ENCODE measurements at places on chromosomes 2 and 18. TPM values are rescaled to one million over a fixed set of nuclear protein-coding genes. Genes with fewer than 3 reads are reported as not detected.

The ANO7 gene
- not detected for total RNA-seq

DNA sequence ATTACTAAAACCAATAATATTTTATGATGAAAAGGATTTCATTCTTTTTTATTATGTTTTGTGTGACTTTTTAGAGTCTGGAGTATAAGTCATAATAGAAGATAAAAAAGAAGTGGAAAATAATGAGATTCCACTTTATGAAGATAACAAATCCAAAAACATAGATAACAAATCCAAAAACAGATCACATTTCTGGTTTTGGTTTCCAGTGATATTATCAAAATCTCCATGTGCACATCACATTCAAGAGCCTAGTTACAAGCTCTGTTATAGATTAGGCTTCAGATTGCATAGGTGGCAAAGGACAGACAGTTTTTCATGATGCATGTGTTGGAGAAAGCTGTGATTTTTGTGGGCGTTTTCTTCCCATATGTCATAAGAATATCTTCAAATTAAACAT lies 648.2 kb downstream of the STK39 start:
- no peaks in the 10 kb centered on the region for H3K36me3 ChIP-seq
- no peak overlapping the region for H3K27ac ChIP-seq
- H3K4me3 ChIP-seq: no peak overlapping the region
- no peak for DNase-seq
- no peaks in the 10 kb centered on the region for H3K27me3 ChIP-seq

- no peaks in the 10 kb centered on the region for H3K4me1 ChIP-seq
- DNase-seq: no peak
- no peak overlapping the region for H3K27ac ChIP-seq
- no peak overlapping the region for H3K4me3 ChIP-seq
- no peaks in the 10 kb centered on the region for H3K36me3 ChIP-seq
- no peaks in the 10 kb centered on the region for H3K27me3 ChIP-seq
Observed at GRCh38 chr2:167249197-167249596, 360.9 kb downstream of the XIRP2 start.

DNA sequence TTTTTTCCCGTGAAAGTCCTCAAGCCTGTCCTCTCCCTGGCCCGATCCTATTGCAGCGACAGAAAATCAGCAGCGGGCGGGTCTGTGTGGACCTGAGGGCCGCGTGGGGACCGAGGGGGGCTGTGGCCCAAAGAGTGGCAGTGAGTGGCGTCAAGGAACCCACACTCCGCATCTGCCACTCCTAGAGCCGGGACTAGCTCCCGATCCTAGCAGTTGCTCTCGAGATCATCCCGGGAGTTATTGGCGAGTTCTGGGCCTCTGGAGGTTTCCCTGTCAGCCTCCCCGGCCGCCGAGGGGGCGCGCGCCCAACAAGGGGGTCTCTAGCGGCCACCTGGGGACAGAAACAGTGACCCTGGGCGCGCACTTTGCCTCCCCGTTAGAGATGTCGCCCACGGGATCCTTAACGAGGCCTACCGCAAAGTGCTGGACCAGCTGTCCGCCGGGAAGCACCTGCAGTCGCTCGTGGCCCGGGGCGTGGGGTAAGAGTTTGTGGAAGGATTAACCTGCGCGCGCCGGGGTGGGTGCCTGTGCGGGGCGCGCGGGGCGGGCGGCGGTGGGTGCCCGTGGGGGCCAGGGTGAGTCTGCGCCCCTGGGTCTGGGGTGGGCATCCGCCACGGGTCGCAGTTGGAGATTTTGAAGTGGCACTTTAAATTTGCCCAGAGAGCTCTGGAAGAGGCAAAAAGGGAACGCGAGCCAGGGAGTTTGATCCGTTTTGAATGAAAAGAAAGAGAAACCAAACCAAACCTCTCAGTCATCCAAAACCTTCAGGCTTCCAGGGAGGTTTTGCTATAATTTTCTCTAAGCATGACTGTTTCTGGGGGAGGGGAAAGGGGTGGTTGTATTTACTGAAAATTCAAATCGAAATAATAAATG lies 3.5 kb downstream of the ADCYAP1 start:
- H3K4me1 ChIP-seq: peaks cover 48% of the 10 kb centered on the region
- DNase-seq: no peak
- H3K27me3 ChIP-seq: peaks cover 95% of the 10 kb centered on the region
- H3K36me3 ChIP-seq: no peaks in the 10 kb centered on the region

DNA sequence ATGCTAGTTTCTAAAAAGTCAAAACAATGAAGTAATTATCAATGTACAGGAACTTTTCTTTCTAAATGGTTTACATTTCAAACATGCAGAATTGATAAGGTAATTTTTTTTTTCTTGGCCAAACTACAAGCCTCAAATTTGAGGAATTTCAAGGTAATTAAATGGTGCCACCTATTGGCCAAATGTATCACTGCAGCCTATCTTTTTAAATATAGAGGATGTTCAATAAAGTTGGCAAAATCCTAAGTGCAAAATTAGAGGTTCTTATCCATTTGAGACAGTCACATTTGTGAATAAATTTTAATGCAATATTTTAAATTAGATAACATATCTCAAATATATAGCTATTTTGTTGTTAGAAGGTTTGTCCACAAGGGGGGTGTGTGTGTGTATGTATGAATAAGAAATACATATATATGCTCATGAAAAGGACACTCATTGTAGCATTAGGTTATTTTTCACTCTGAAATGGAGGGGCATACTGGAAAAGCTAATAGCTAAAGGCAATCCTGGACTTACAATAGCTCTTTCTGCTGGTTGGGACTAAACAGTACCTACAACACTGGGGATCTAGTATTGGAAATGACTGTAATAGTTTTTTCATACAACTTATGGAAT lies 26.2 kb downstream of the MMADHC start:
- peaks cover 5% of the 10 kb centered on the region for H3K4me1 ChIP-seq
- no peak overlapping the region for H3K27ac ChIP-seq
- no peaks in the 10 kb centered on the region for H3K36me3 ChIP-seq
- H3K27me3 ChIP-seq: no peaks in the 10 kb centered on the region

GRCh38 chr2:217980591-217980990 lies 22.2 kb downstream of the TNS1 start:
- no peaks in the 10 kb centered on the region for H3K4me1 ChIP-seq
- H3K4me3 ChIP-seq: no peak overlapping the region
- DNase-seq: peak; percentile 67
- peak overlapping the region; percentile 92 for H3K27ac ChIP-seq
- H3K27me3 ChIP-seq: no peaks in the 10 kb centered on the region

DNA sequence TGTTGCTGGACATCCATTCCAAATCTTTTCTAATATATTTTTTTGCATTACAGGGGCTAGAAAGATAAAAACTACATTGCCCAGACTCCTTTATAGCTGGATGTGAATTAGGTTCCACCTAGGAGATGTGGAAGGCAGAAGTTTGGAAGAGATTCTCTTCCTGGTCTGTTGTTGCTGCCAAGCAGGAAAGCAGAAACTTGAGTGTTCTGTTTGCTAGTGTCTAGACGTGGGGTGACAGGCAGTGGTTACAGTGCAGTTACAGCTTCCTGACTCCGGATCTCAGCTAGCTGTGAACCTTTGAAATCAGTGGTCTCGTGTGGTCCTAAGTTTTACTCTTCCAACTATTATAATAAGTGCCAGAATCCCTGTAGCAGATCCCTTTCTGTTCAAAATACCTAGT lies 46.2 kb downstream of the COL4A4 start:
- no peaks in the 10 kb centered on the region for H3K4me1 ChIP-seq
- H3K36me3 ChIP-seq: no peaks in the 10 kb centered on the region
- no peak for DNase-seq
- no peaks in the 10 kb centered on the region for H3K27me3 ChIP-seq

- no peaks in the 10 kb centered on the region for H3K27me3 ChIP-seq
- no peaks in the 10 kb centered on the region for H3K36me3 ChIP-seq
- H3K4me3 ChIP-seq: no peak overlapping the region
Observed at GRCh38 chr2:233964581-233964980, 47.4 kb downstream of the TRPM8 start.

The KCMF1 gene
- 64.5 TPM for total RNA-seq

GRCh38 chr18:63320123-63320974 lies 780 bp upstream of the BCL2 start:
- peak overlapping the region; percentile 26 for H3K4me3 ChIP-seq
- no peaks in the 10 kb centered on the region for H3K36me3 ChIP-seq
- H3K27ac ChIP-seq: peak overlapping the region; percentile 90
- DNase-seq: peak; percentile 94
- no peaks in the 10 kb centered on the region for H3K27me3 ChIP-seq

GRCh38 chr2:99169534-99169933 lies 11.3 kb downstream of the MITD1 start:
- H3K27ac ChIP-seq: no peak overlapping the region
- H3K4me3 ChIP-seq: no peak overlapping the region
- H3K27me3 ChIP-seq: no peaks in the 10 kb centered on the region
- no peaks in the 10 kb centered on the region for H3K4me1 ChIP-seq
- DNase-seq: no peak

The CMPK2 gene
- 6.4 TPM for total RNA-seq

The MARCO gene
- 15.7 TPM for total RNA-seq

The ABI2 gene
- 61.9 TPM for total RNA-seq

GRCh38 chr2:102126660-102127059 lies 15.9 kb upstream of the IL1R1 start:
- H3K4me3 ChIP-seq: no peak overlapping the region
- no peaks in the 10 kb centered on the region for H3K36me3 ChIP-seq
- no peaks in the 10 kb centered on the region for H3K27me3 ChIP-seq
- DNase-seq: no peak
- H3K4me1 ChIP-seq: peaks cover 9% of the 10 kb centered on the region

The GRP gene
- total RNA-seq: 2.9 TPM

- no peaks in the 10 kb centered on the region for H3K36me3 ChIP-seq
- H3K4me3 ChIP-seq: no peak overlapping the region
- no peaks in the 10 kb centered on the region for H3K4me1 ChIP-seq
- H3K27me3 ChIP-seq: peaks cover 6% of the 10 kb centered on the region
- DNase-seq: no peak
Observed at GRCh38 chr2:118056165-118056534, 32.1 kb upstream of the INSIG2 start.

DNA sequence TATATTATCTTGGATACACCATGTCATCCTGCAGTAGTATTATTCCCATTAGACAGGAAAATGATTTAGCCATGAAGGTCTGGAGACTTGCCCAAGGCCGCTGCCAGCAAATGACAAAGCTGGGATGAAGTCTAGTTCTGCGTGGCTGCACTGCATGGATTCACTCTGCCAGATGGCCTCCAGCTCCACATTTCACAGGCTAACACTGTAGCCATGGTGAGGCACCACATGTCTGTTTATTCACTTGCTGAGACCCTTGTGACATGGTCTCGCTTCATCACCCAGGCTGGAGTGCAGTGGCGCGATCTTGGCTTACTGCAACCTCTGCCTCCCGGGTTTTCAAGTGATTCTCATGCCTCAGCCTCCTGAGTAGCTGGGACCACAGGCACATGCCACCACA lies 31.5 kb upstream of the SCG2 start:
- no peak overlapping the region for H3K27ac ChIP-seq
- H3K4me3 ChIP-seq: no peak overlapping the region

The PLA2R1 gene
- 19.7 TPM for total RNA-seq

GRCh38 chr2:7670905-7671641 lies 753.9 kb downstream of the RNF144A start:
- peaks cover 18% of the 10 kb centered on the region for H3K4me1 ChIP-seq
- H3K4me3 ChIP-seq: no peak overlapping the region
- DNase-seq: peak; percentile 75
- no peaks in the 10 kb centered on the region for H3K27me3 ChIP-seq
- H3K36me3 ChIP-seq: no peaks in the 10 kb centered on the region
- peak overlapping the region; percentile 14 for H3K27ac ChIP-seq

DNA sequence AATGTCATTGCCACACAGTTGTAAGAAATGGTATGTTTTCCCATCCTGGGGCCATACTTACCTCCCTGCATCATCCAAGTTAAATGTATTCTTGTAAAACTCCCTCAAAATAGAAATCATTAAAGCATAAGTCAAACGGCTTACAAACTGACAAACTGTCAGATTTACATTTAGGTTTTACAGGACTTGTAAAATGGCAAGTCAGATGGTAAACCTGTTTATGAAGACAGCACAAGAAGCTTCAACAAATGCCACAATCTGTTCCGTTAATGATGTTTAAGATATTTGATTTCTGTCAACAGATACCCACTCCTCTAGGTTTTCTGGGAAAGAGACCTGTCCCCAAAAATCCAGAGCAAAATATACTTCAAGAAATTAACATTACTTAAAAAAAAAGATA lies 197.2 kb downstream of the PID1 start:
- H3K36me3 ChIP-seq: no peaks in the 10 kb centered on the region
- H3K4me1 ChIP-seq: no peaks in the 10 kb centered on the region
- no peaks in the 10 kb centered on the region for H3K27me3 ChIP-seq
- DNase-seq: no peak
- H3K4me3 ChIP-seq: no peak overlapping the region
- H3K27ac ChIP-seq: no peak overlapping the region

GRCh38 chr2:7612969-7613368 lies 695.8 kb downstream of the RNF144A start:
- peaks cover 5% of the 10 kb centered on the region for H3K4me1 ChIP-seq
- H3K4me3 ChIP-seq: no peak overlapping the region
- H3K36me3 ChIP-seq: no peaks in the 10 kb centered on the region
- no peak overlapping the region for H3K27ac ChIP-seq
- H3K27me3 ChIP-seq: no peaks in the 10 kb centered on the region

GRCh38 chr2:25473758-25474340 lies 132.1 kb upstream of the DNMT3A start:
- H3K4me3 ChIP-seq: no peak overlapping the region
- no peak overlapping the region for H3K27ac ChIP-seq
- no peak for DNase-seq
- no peaks in the 10 kb centered on the region for H3K4me1 ChIP-seq
- H3K27me3 ChIP-seq: no peaks in the 10 kb centered on the region

DNA sequence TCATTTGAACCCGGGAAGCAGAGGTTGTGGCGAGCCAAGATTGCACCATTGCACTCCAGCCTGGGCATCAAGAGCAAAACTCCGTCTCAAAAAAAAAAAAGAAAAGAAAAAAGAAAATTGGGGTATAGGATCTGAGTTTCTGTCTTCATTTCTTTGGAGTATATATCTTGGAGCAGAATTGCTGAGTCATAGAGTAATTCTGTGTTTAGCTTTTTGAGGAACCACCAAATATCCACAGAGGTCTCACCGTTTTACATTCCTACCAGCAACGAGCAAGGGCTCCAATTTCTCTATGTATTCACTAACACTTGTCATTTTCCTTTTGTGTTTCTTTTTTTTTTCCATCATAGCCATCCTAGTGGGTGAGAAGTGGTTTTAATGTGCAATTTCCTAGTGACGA lies 87.6 kb upstream of the TEX51 start:
- no peaks in the 10 kb centered on the region for H3K4me1 ChIP-seq
- no peaks in the 10 kb centered on the region for H3K36me3 ChIP-seq
- no peak overlapping the region for H3K27ac ChIP-seq
- no peaks in the 10 kb centered on the region for H3K27me3 ChIP-seq

GRCh38 chr2:136664713-136665405 lies 100.5 kb upstream of the THSD7B start:
- H3K4me3 ChIP-seq: no peak overlapping the region
- no peak overlapping the region for H3K27ac ChIP-seq
- no peaks in the 10 kb centered on the region for H3K36me3 ChIP-seq
- H3K27me3 ChIP-seq: no peaks in the 10 kb centered on the region
- no peak for DNase-seq

Measured in sigmoid colon (tissue), 7 donors.